ENCODE measurements at places on chromosomes 7 and 10. TPM values are rescaled to one million over a fixed set of nuclear protein-coding genes. Genes with fewer than 3 reads are reported as not detected.

ATOH7 gene
- total RNA-seq, result not detected

EN2 gene
- not detected for total RNA-seq

TMEM225B gene
- 2.2 TPM for total RNA-seq

GPER1 gene
- 0.21 TPM for total RNA-seq

TFR2 gene
- total RNA-seq, result 1.3 TPM

NPVF gene
- total RNA-seq, result not detected

AMZ1 gene
- under 0.01 TPM for total RNA-seq

MYOZ1 gene
- total RNA-seq, result not detected

PDGFA gene
- 38.1 TPM for total RNA-seq

PARG gene
- total RNA-seq, result 43.9 TPM

ICA1 gene
- 6.6 TPM for total RNA-seq

NME8 gene
- total RNA-seq, result not detected

ERV3-1 gene
- 9.0 TPM for total RNA-seq

CDHR3 gene
- 0.48 TPM for total RNA-seq

Measured in tracheal epithelial cell (primary cell).